T-helper 1 cell treated with Interleukin-12 subunit alpha and Interleukin-12 subunit beta and Interleukin-4 antibody, amounts not matched to agents 30 ng/mL and 1 ng/mL, for 36 hours (primary cell): ENCODE measurements at places on chromosomes 3 and 15. TPM values are rescaled to one million over a fixed set of nuclear protein-coding genes. Genes with fewer than 3 reads are reported as not detected.

ZPLD1 gene
- not detected in 2 replicates for total RNA-seq

ARL6 gene
- total RNA-seq, result 3.8 and 5.9 TPM in 2 replicates

DPPA4 gene
- total RNA-seq, result not detected in 2 replicates

ALPK3 gene
- total RNA-seq, result 0.29 and 0.49 TPM in 2 replicates

NLGN1 gene
- not detected in 2 replicates for total RNA-seq

SPATA16 gene
- total RNA-seq, result not detected in 2 replicates

SCAANT1 gene
- not detected in 2 replicates for total RNA-seq

AGBL1 gene
- total RNA-seq, result not detected in 2 replicates

TEX55 gene
- total RNA-seq, result not detected in 2 replicates

MORC1 gene
- not detected in 2 replicates for total RNA-seq

UCN2 gene
- not detected in 2 replicates for total RNA-seq

PLSCR2 gene
- total RNA-seq, result 0.71 and 1.1 TPM in 2 replicates

CCK gene
- not detected in 2 replicates for total RNA-seq
